ENCODE measurements at places on chromosomes 4 and X.

DNA sequence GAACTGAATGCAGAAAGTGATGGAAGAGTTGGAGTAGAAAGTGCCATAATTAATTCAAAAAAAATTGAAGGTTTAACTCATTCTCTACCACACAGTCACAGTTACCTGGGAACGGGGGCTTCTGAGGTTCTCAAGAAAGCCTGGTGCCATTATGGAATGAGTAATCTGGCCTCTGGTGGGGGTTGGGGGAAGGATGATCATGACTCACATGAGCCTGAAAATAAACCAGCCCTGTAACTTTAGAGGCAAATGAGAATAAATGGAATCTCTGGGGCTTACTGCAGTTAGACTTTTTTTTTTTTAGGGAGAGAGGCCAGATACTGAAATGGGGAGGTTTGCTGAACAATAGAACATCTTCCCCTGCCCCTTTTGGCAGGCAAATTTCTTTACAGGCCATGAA lies 55.3 kb downstream of the SOD3 start:
- no peak overlapping the region for H3K4me3 ChIP-seq
- H3K27me3 ChIP-seq = no peaks in the 10 kb centered on the region
- no peaks in the 10 kb centered on the region for H3K36me3 ChIP-seq

DNA sequence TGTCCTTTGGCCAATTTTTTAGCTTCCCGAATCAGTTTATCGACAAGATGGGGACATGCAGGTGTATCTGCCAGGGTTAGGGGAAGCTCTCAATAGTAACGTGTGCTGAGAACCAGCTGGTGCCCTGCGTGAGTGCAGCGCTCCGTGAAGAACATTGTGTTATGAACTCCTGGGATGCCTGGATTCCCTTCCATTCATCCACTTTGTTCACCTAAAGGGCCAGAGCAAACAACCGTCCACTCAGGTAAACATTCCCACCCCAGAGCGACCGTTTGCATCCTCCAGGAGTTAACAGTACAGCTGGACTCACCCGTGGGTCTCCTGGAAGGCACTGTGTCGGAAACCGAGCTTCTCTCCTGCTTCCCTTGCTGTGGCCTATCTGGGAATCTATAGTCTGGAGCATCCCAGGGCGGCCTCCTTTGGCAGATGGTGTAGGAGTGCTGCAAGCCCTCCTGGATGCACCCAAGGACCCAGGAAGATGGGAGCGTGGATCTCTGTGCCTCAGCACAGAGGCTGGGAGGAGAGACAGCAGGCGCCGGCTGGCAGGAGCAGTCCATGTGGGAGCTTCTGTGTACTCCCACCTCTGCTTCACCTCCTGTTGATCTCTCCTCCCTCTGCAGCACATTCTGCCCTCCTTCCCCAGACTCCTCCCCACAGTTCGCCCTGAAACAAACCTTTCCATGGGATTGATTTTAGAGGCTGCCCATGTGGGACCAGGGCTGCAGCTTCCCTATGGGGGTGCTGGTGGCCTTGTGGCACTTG lies 62.7 kb downstream of the SHROOM2 start:
- no peak overlapping the region for H3K27ac ChIP-seq
- no peaks in the 10 kb centered on the region for H3K36me3 ChIP-seq
- no peak overlapping the region for H3K4me3 ChIP-seq
- H3K27me3 ChIP-seq = peaks cover 12% of the 10 kb centered on the region
- no peaks in the 10 kb centered on the region for H3K4me1 ChIP-seq

DNA sequence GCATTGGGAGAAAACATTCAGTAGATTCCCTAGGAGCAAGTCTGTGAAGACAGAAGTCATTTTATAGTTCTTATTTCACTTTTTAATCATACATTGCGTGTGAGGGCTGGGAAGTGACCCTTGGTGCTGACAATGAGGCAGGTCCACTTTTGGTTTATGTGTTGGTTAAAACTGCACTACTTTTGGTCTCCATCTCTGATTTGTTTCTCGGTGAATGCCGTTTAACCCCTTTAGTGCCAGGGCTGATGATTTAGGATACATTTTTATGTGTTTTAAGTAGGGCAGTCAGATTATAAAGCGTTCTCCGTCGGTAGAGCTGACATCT lies 110.4 kb downstream of the AFF1 start:
- no peak for DNase-seq
- H3K36me3 ChIP-seq = peaks cover 23% of the 10 kb centered on the region
- no peaks in the 10 kb centered on the region for H3K27me3 ChIP-seq
- H3K4me3 ChIP-seq = no peak overlapping the region
- no peak overlapping the region for H3K27ac ChIP-seq
- H3K4me1 ChIP-seq = peaks cover 13% of the 10 kb centered on the region

DNA sequence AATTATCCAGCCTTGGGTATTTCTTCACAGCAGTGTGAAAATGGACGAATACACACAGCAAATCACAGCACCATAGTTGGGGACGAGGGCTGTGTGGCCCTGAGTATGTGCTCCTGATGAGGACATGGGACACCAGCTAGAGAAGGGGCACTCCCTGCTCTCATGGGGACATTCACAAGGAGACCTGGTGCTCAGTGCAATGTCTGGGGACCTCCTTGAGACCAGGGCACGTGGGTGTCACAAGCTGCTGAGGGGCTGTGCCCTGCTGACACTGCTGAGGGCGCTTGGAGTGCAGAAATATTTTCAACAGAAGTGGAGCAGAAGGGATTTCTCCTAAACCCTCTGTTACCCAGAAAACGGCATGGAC lies 65.4 kb downstream of the TRMT44 start:
- H3K27ac ChIP-seq = no peak overlapping the region
- H3K36me3 ChIP-seq = peaks cover 9% of the 10 kb centered on the region
- peaks cover 6% of the 10 kb centered on the region for H3K27me3 ChIP-seq
- no peaks in the 10 kb centered on the region for H3K4me1 ChIP-seq
- no peak overlapping the region for H3K4me3 ChIP-seq

DNA sequence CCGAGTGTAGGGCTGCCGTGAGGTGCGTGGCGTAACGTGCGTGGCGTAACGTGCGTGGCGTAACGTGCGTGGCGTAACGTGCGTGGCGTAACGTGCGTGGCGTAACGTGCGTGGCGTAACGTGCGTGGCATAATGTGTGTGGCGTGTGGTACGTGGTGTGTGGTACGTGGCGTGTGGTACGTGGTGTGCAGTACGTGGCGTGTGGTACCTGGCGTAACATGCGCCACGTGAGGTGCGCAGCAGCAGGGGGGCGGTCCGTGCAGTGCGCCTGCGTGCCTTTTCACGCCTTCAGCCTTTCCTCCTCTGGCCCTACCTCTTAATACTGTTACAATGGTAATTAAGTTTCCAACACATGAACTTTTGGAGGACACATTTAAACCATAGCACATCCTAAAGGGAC lies at the start of gene TFDP3:
Gene TFDP3 (minus strand): TSS at position 26 of the 400 bp plus-strand sequence. CDS start 95 bp downstream, outside the sequence.
- no peak within 1 kb of the TSS for H3K4me3 ChIP-seq
- no peaks in the 10 kb centered on the region for H3K4me1 ChIP-seq
- no peaks in the 10 kb centered on the region for H3K36me3 ChIP-seq
- H3K27me3 ChIP-seq = peaks cover 11% of the 10 kb centered on the region
- no peak for DNase-seq

DNA sequence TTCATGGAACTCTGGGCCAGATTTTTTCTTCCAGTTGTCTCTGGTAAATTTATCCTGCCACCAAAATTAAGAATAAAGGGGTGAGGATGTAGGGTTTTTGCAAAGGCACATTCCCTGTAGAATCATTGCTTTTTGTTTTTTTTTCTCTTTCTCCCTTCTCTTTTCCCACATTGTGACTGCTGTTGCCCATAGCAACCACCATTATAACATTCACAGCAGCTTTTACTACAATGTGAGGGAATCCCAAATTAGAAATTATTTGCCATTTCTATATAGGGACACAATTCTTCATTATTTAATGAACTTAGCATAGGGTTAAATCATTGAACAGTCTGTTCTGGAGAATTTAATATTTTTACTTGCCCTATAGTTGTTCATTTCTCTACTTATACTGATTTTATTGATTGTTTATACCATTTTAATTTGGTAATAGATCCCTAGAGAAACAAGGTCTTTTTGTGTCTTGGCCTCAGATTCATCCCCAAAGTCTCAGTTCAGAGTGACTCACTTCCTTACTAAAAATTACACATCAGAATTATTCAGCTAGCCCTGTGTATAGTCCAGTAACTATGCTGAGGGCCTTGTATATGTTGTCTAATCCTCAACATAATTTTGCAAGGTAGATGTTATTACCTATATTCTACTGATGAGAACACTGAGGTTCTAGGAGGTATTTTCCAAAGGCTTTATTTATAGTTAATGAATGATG lies 80.8 kb upstream of the ANK2 start:
- no peak for DNase-seq
- no peaks in the 10 kb centered on the region for H3K36me3 ChIP-seq
- no peak overlapping the region for H3K27ac ChIP-seq
- H3K4me1 ChIP-seq = no peaks in the 10 kb centered on the region
- no peak overlapping the region for H3K4me3 ChIP-seq
- peaks cover 5% of the 10 kb centered on the region for H3K27me3 ChIP-seq

DNA sequence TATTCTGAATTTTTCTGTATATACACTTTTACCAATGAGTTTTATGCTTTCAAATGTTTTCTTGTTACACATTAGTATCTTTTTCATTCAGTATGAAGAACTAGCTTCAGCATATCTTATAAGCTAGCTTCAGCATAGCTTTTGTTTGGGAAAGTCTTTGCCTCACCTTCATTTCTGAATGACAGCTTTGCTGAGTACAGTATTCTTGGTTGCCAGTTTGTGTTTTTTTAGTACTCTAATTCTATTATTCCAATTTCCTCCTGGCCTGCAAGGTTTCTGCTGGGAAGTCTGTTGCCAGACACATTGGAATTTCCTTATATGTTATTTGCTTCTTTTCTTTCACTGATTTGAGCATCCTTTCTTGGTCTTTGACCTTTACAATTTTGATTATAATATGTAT lies 278.8 kb downstream of the SPATA18 start:
- H3K36me3 ChIP-seq = no peaks in the 10 kb centered on the region
- no peak overlapping the region for H3K27ac ChIP-seq
- no peaks in the 10 kb centered on the region for H3K4me1 ChIP-seq
- no peak overlapping the region for H3K4me3 ChIP-seq

DNA sequence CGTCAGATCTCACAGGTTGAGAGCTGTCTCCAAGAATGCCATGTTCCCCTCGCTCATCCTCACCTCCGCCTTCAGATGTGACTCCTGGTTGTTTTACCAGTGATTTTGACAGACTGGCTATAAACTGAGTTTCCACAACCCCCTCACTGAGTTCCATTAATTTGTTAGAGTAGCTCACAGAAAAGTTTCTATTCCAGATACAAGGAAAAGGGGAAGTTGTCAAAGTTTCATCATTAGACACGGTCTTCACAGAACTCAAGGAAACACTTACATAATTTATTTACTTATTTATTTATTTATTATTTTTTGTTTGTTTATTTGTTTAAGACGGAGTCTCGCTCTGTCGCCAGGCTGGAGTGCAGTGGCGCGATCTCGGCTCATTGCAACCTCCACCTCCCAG lies 55.7 kb upstream of the IQSEC2 start:
- no peak overlapping the region for H3K4me3 ChIP-seq
- no peak for DNase-seq
- H3K4me1 ChIP-seq = no peaks in the 10 kb centered on the region
- H3K27ac ChIP-seq = no peak overlapping the region
- H3K27me3 ChIP-seq = peaks cover 34% of the 10 kb centered on the region
- H3K36me3 ChIP-seq = no peaks in the 10 kb centered on the region

- no peaks in the 10 kb centered on the region for H3K4me1 ChIP-seq
- no peaks in the 10 kb centered on the region for H3K27me3 ChIP-seq
- H3K4me3 ChIP-seq = no peak overlapping the region
- H3K27ac ChIP-seq = no peak overlapping the region
- no peak for DNase-seq
These were observed 141.8 kb upstream of the EDNRA start for GRCh38 chr4:147339100-147339499.

DNA sequence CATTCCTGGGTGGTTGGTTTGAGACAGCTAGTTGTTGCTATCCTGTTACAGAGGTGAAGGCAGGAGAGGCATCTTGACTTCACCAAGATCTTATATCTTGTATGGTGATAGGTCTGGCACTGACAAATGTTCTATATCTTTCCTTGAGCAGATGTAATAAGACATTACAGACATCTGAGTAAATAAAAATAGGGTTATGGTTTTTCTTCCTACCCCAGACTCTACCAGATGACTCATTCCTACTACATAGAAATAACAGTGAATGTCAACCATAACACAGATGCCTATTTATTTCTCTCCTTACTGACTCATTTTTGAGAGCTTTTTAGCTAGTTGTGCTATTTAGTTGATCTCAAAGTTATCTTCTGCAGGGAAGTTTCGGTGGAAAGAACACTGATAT lies 21.9 kb downstream of the HNRNPH2 start:
- H3K4me3 ChIP-seq = peak overlapping the region; percentile 44
- H3K36me3 ChIP-seq = peaks cover 13% of the 10 kb centered on the region
- DNase-seq = no peak
- H3K27me3 ChIP-seq = no peaks in the 10 kb centered on the region

GRCh38 chr4:174460684-174461083 lies 61.6 kb downstream of the HPGD start:
- H3K4me1 ChIP-seq = no peaks in the 10 kb centered on the region
- no peaks in the 10 kb centered on the region for H3K27me3 ChIP-seq
- no peak overlapping the region for H3K4me3 ChIP-seq
- no peak overlapping the region for H3K27ac ChIP-seq
- no peaks in the 10 kb centered on the region for H3K36me3 ChIP-seq

DNA sequence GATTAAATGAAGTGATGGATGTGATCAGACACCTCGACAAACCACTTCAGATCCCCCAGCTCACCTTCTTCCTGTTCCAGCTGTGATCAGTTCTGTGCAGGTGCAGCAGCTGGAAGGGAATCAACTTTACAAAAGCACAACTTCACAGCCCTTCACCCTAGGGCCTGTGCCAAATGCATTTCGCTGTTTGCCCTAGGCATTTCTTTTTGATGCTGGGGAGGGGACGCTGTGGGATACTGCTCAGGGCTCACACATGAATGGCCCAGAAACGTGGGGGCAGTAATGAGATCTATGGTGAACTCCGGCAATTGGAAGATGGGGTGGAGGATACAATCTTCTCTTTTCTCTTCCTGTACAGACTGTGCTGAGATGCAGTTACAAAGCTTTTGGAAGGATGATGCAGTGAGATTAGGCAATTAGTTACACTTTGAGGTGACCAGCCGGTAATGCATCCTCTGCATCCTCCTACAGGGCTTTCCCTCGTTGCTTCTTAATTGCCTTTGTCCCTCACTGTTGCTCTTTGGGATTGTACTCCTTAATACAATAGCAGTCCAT lies 215.1 kb upstream of the PITX2 start:
- no peaks in the 10 kb centered on the region for H3K4me1 ChIP-seq
- no peak for DNase-seq
- H3K27ac ChIP-seq = no peak overlapping the region
- no peaks in the 10 kb centered on the region for H3K36me3 ChIP-seq
